ENCODE measurements at places on chromosomes 5 and 9. TPM values are rescaled to one million over a fixed set of nuclear protein-coding genes. Genes with fewer than 3 reads are reported as not detected.

Gene CYSRT1
- not detected for total RNA-seq

Gene ANKRD18A
- not detected for total RNA-seq

GRCh38 chr5:55929020-55929799, 65.6 kb downstream of the IL6ST start:
- no peak for DNase-seq

- peak; percentile 0 for DNase-seq
Observed at GRCh38 chr9:26375448-26375847, 517.2 kb downstream of the CAAP1 start.

- no peak for DNase-seq
Observed at GRCh38 chr5:89281766-89282553, 399.0 kb upstream of the MEF2C start.

- no peak for DNase-seq
Observed at GRCh38 chr5:82673057-82673809, 395.1 kb upstream of the RPS23 start.
